NCI-H446 treated with DMSO at 0.1 percent for 48 hours (cell line): ENCODE measurements at places on chromosomes 2 and 18.

DNA sequence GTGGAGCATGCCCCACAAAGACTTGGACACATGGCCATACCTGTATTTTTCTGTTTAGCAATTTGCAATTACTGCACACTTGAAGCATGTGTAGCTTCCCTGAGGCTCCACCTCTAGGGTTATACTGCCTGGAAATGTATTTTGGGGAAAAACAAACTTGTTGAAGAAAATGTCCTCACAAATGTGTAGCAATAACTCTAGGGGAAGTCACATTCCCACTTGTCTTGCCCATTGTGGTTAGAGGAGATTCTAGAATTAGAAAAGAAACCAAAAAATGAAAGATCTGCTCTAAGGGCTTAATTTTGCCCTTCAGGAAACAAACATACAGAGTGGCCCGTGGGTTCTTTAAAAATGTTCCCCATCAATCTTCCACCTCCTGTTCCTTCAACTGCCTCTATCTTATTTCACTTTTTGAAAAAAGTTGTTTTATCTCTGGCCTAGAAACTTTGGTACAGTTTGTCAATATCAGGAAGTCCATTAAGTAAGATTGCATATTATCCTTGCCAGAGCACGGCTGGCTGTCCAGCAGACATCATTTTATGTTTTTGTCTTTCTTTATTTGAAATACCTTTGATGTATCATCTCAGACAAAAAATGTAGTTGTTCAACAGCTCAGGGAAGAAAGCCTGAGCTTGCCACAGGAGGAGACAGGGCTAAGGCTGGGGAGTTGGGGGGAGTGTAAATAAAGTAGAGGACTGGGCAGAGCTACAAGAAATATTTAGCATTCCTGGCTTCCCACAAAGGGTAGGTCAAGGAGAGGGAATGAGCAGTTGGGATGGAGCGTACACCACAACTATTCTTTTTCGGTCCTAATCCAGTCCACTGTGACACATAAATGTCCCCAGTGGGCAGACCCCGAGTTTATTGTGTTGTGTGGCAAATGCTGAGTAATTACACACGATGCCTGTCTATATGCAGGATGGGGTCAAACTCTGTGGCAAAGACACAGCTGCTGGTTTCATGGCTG, 96.8 kb upstream of the CDC42EP3 start:
- no peak for DNase-seq

GRCh38 chr2:135047300-135047699, at the start of gene MAP3K19:
TSS of gene MAP3K19 (minus strand) at chr2:135047447. CDS start at chr2:135024647, 22,800 bp downstream.
- DNase-seq = no peak

GRCh38 chr2:238425979-238426567, 654 bp upstream of the ASB1 start:
- DNase-seq = no peak

GRCh38 chr2:150631236-150631821, 143.9 kb upstream of the RND3 start:
- no peak for DNase-seq

DNA sequence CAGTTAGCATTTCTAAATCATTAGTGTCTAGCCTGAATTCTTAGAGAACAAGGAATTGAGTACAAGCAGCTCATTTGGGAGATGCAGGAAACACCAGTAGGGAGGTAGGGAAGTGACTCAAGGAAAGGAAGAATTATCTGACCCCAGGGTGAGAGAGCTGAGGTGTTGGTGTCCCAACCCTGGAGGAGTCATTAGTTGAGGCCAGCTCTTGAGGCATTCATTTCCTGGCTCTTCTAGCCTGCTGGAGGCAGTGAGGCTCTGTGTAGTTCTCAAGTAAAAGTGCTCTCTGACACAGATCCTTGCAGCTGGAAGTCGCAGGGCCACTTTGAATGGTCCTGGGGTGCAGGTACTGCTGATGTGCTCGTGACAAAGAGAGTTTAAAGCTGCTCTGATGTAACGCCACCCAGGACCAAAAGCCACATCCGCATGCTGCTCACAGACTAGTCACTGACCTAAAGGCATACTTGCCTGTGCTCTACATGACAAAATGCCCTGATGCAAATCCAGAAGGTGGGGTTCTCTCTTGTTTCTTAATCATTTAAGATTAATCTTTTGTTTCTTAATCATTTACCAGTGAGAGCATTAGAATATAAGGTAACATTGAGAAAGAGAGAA, 299.5 kb upstream of the LYPD1 start:
- DNase-seq = no peak

DNA sequence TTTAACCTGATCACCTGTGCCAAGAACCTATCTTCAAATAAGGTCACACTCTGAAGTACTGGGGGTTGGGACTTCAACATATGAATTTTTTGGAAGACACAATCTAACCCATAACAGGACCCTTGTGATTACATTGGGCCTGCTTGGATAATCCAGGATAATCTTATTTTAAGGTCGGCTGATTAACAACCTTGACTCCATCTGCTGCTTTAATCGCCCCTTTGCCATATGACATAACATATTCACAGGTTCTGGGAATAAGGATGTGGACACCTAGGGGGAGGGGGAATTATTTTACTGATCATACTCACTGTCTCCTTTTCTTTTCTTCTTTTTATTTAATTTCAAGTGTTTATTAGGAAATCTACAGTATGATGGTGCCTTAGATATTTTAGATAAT, 34.8 kb downstream of the CDH20 start:
- no peak for DNase-seq

- no peak for DNase-seq
These were observed 396.5 kb downstream of the CCDC85A start for GRCh38 chr2:56580242-56580641.

- no peak for DNase-seq
These were observed 33.4 kb downstream of the SLC66A2 start for GRCh38 chr18:79917853-79918614.

GRCh38 chr18:9244376-9244775, 90.2 kb upstream of the TWSG1 start:
- no peak for DNase-seq

DNA sequence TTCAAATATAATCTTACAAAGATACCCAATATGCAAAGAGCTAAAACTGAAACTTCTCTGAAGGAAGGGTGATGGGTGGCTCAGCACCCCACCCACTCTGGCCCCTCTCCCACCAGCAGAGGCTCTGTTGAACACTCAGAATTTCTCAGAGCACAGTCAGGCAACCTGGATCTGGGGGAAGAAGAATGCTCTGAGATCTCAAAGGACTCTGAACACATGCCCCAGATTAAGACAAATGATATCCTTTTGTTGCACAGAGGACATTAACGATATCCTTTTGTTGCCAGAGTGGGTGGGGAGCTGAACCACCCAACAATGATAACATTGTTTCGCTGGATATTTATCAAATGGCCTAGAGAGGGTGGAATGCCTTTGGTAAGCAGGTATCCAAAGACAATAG, 104.8 kb downstream of the LBH start:
- no peak for DNase-seq

- no peak for DNase-seq
These were observed 137.8 kb downstream of the PRKCE start for GRCh38 chr2:45789317-45789716.

DNA sequence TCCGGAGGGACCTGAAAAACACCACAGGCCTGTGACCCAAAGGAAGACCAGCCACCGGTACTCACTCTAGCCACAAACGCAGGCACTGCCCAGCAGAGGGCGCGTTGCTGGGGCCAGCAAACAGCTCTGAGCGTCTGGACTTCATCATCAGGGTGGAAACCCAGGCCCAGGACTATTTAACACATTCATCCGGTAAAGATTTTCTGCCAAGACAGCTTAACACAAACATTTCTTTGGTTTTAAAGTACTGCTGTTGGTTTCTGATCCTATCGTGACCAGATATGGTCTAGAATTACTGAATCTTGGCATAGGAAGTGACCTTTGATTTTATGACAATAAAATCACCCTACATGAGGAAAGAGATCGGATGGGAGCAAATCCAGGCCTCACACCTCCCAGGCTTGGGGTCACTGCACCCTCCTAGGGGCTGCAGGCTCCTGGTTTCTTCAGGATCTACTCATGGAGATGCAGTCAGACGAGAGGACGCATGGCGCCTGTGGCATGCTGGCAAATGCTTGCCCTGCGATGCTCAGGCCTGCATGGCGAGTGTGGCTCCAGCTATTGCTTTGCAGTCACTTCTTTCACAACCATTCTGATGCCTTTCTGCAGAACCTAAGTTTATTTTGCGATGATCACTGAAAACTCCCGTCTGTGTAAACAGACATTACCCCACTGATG, 130.4 kb downstream of the COL4A4 start:
- DNase-seq = no peak

- no peak for DNase-seq
These were observed 85.2 kb downstream of the EN1 start for GRCh38 chr2:118762290-118762689.

GRCh38 chr2:9984217-9984739, 32.8 kb downstream of the GRHL1 start:
- peak; percentile 16 for DNase-seq
